ENCODE measurements at places on chromosomes 16 and 17.

- no peak for DNase-seq
Observed at GRCh38 chr16:17433577-17434451, 36.9 kb downstream of the XYLT1 start.

DNA sequence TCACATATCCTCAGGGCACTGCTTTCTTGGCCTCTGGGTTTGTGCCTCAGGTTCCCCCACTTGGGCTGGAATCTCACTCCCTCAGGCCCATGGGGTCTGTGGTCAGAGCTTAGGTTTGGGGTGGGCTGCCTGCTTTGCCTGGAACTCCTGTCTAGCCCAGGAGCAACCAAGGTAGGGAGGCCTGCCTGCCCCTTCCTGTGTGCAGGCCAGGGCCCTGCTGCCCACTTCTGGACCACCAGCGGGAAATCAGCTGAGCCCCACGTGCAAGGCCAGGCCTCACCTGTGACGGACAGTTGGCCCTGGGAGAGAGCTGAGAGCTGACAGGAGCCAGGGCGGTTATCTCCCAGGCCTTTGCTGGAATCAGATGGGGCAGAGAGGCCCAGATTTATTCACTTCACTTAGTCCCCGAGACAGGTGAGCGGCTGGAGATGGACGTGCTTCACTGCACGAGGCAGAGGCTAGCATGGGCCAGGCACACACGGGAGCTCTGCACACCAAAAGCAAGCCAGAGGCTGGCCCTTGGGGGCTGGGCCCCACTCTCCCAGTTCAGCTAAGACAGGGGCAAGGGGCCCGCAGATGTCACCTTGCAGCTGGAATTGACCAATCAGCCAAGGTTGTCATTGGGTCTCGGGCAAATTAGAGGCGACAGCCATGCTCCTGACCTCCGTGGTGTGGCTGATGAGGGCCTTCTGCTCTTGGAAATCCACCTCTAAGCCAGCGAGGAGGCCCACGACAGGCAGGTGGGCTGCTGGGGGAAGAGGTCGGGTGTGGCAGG, 49.9 kb upstream of the DOC2B start:
- DNase-seq: peak; percentile 12

DNA sequence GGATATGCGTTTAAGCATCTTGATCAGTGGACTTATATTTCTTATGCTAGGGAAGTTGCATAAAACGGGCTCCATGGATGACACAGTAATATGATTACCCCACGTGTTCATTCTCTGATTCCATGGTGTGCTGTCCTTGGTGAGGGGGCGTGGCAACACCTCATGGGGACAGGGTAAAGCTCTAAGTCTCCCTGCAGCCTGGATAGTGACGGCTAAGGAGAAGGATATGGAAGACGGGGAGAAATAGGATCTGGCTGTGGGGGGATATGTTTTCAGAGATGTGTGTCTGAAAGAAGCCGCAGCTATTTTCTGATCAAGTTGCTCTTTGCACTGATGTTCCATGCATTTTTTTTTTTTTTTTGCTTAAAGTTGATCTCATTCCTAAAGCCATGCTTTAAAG, 84.3 kb downstream of the MARCHF10 start:
- no peak for DNase-seq

DNA sequence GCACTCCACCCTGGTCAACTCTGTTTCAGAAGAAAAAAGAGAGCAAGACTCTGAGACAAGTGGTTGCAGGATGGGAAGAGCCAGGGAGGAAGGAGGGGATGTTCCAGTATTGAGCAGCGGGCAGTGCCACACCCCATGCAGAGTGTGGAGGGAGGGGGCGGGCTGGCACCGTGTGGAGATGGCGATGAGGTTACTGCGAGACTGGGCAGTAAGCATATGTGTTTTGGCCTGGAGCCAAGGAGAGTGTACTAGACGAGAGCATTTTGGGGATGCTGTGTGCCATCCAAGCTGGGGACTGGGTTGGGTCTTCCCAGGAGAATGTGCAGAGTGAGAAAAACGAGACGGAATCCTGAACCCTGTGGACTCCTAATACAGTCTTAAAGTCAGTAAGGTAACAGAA, 3.4 kb downstream of the TBC1D24 start:
- no peak for DNase-seq

DNA sequence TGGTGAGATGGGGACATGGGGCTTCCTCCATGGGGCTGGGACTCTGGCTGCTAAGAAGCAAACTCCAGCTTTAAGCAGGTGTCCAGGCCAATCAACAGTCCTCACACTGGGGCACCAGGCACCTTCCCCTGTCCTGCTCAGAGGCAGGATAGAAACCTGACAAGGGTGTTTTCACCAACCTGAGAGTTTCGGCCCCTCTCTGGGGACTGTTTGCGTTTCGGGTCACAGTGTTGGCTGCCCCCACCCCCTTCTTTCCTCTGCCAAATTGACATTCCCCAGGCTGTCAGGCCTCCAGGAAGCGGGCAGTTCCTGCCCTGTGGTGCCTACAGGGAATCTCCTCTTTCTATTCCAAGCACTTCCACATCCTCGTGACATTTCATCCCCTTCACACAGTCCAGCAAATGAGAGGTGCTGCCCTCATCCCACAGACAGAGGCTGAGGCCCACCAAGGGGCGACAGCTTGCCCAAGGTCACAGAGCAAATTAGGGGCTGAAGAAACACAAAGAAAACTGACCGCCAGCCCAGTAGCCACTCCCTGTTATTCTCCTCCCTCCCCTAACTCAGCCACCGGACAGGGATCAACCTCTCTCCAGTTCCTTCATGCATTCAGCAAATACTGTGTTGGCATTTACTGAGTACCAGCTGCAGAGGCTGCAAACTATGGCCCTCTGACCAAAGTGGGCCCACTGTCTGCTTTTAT, 38.0 kb downstream of the MMP15 start:
- no peak for DNase-seq

- no peak for DNase-seq
Observed at GRCh38 chr16:5815570-5816237, 718.1 kb upstream of the EEF2KMT start.

Data from CD4-positive, alpha-beta T cell treated with Interleukin-15 for 1 hour (primary cell).